ENCODE measurements at places on chromosomes 3 and 15. TPM values are rescaled to one million over a fixed set of nuclear protein-coding genes. Genes with fewer than 3 reads are reported as not detected.

DNA sequence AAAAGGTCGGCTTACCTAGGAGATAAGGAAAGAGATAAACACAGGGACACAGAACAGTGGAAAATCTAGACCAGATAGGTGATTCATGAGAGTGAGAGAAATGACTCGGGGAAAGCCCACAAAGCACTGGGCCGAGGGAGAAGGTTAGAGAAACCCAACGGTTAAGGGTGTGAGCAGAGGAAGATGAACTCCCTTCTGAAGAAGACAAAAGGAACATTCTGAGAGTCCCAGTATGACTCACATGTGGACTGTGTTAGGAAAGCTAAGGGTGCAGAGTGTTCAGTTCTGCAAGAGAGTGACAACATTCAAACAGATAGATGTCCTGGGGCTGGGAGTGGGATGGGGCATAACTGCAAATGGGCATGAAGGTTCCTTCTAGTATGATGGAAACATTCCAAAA lies 83.0 kb downstream of the CNTN3 start:
- no peaks in the 10 kb centered on the region for H3K4me1 ChIP-seq
- no peak overlapping the region for H3K27ac ChIP-seq
- H3K27me3 ChIP-seq, result no peaks in the 10 kb centered on the region
- DNase-seq, result no peak
- H3K4me3 ChIP-seq, result no peak overlapping the region
- no peaks in the 10 kb centered on the region for H3K36me3 ChIP-seq

GRCh38 chr3:32109256-32109655 lies 2.8 kb downstream of the GPD1L start:
- no peak for DNase-seq
- H3K27me3 ChIP-seq, result no peaks in the 10 kb centered on the region
- peaks cover 10% of the 10 kb centered on the region for H3K4me1 ChIP-seq
- no peaks in the 10 kb centered on the region for H3K36me3 ChIP-seq
- no peak overlapping the region for H3K4me3 ChIP-seq

The UCN2 gene
- total RNA-seq, result 10.1 TPM

- H3K36me3 ChIP-seq, result no peaks in the 10 kb centered on the region
- no peak overlapping the region for H3K4me3 ChIP-seq
- no peak for DNase-seq
- no peak overlapping the region for H3K27ac ChIP-seq
Observed at GRCh38 chr3:176951144-176951543, 246.1 kb downstream of the TBL1XR1 start.

The STOML1 gene
- total RNA-seq, result 22.4 TPM

- H3K4me3 ChIP-seq, result no peak overlapping the region
- peaks cover 10% of the 10 kb centered on the region for H3K4me1 ChIP-seq
- no peak overlapping the region for H3K27ac ChIP-seq
- H3K36me3 ChIP-seq, result peaks cover 28% of the 10 kb centered on the region
Observed at GRCh38 chr3:5197470-5198312, 10.2 kb downstream of the EDEM1 start.

The GPR176 gene
- total RNA-seq, result 69.5 TPM

The ASTE1 gene
- total RNA-seq, result 4.9 TPM

DNA sequence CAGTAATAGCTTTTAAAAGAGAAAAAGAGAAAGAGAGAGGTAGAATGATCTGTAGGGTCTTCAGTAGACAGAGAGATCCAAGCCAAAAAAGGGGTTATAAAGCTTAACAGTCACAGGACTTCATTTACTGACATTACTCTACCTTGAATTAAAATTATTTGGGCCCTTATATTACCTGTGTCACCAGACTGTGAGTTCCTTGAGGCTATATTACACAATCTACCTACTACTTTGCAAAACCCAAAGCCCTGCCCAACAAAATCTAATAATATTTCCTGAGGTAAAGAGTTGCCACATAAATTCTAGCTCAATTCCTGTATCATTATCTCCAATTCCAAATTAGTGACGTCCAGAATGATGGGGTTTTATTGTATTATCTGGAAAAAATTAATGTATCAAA lies 1.9 kb downstream of the UBR1 start:
- H3K36me3 ChIP-seq, result peaks cover 36% of the 10 kb centered on the region
- H3K4me3 ChIP-seq, result no peak overlapping the region
- no peaks in the 10 kb centered on the region for H3K27me3 ChIP-seq
- H3K4me1 ChIP-seq, result no peaks in the 10 kb centered on the region
- H3K27ac ChIP-seq, result no peak overlapping the region

DNA sequence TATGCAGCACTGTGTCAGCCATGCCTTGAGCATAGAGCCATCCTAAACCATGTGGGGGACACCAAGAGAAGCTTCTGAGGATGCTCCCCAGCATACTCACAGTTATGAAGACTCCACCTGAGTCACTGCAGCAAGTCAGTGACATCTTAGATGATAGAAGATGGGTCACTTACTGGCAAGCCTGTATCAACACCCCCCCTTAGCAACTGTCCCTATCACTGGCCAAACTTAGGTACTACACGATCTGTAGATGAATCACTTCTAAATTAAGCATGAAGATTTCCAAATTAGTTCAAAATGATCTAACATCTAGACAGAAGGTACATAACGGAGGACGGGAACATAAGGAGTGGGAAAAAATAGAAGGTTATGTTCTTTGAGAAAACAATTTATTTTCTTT lies 13.2 kb upstream of the LMCD1 start:
- H3K27ac ChIP-seq, result no peak overlapping the region
- H3K4me1 ChIP-seq, result peaks cover 48% of the 10 kb centered on the region

DNA sequence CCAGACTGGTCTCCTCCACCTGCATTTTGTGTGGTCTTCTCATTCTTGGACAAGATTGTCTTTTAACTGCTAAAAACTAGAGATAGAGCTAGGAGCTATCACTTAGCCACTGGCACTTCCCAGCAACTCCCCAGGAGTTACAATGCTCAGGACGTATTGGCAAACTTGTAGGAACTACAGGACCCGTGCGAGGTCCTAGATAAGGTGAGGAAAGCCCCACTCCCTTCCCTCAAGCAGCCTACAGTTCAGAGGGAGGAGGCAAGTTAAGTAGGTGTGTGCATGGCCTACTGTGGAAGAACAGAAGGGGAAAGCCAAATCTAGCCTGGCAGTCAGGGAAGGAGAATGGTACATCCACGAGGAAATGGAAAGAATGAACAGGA lies 504.7 kb upstream of the PROK2 start:
- DNase-seq, result no peak
- peaks cover 18% of the 10 kb centered on the region for H3K4me1 ChIP-seq
- H3K4me3 ChIP-seq, result no peak overlapping the region
- no peaks in the 10 kb centered on the region for H3K36me3 ChIP-seq
- no peak overlapping the region for H3K27ac ChIP-seq
- no peaks in the 10 kb centered on the region for H3K27me3 ChIP-seq

The CCDC54 gene
- total RNA-seq, result not detected

- no peak overlapping the region for H3K27ac ChIP-seq
- DNase-seq, result no peak
- H3K4me1 ChIP-seq, result no peaks in the 10 kb centered on the region
Observed at GRCh38 chr3:10706156-10706739, 109.8 kb upstream of the SLC6A11 start.

- peaks cover 45% of the 10 kb centered on the region for H3K4me1 ChIP-seq
- H3K27ac ChIP-seq, result peak overlapping the region; percentile 83
- DNase-seq, result peak; percentile 92
Observed at GRCh38 chr15:48856942-48857341, 21.0 kb upstream of the EID1 start.

DNA sequence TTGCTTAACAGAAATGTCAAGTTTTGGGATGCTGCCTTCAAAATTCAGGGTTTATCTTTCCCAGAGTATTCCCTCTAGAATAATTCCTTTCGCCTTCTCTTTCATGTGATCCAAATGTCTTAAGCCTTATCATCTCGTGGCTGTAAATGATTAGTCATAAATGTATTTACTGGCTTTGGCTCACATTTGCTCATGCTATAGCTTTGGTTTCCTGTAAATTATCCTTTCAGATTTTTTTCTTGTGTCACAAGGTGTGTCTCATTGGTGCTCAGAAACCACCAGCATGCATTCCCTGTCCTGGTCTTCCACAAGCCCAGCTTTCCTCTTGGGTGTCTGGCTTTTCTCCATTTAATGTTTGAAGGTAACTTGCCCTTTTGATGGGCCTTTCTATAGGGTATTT lies 692.7 kb upstream of the ALCAM start:
- H3K4me1 ChIP-seq, result no peaks in the 10 kb centered on the region
- no peaks in the 10 kb centered on the region for H3K36me3 ChIP-seq
- no peak overlapping the region for H3K4me3 ChIP-seq
- DNase-seq, result no peak
- no peaks in the 10 kb centered on the region for H3K27me3 ChIP-seq
- H3K27ac ChIP-seq, result no peak overlapping the region

DNA sequence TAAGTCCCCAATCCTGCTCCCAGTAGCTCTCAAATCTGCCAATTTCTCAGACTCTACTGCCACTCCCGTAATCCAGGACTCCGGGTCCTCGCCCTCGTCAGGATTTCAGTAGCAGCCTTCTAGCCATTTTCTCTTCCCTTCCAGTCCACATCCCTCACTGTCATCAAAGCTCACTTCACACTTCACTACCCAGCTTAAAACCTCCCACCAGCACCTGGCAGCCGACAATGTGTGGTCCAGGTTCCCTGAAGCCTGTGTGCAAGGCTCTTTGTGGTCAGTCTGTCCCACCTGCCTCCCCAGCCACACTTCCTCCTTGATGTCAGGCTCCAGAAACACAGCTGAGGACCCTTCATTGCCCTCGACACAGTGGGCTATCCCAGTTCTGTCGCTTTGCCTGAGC lies 304.5 kb upstream of the ROPN1 start:
- no peak overlapping the region for H3K27ac ChIP-seq
- no peaks in the 10 kb centered on the region for H3K36me3 ChIP-seq
- H3K4me1 ChIP-seq, result peaks cover 15% of the 10 kb centered on the region
- no peak for DNase-seq
- no peaks in the 10 kb centered on the region for H3K27me3 ChIP-seq

DNA sequence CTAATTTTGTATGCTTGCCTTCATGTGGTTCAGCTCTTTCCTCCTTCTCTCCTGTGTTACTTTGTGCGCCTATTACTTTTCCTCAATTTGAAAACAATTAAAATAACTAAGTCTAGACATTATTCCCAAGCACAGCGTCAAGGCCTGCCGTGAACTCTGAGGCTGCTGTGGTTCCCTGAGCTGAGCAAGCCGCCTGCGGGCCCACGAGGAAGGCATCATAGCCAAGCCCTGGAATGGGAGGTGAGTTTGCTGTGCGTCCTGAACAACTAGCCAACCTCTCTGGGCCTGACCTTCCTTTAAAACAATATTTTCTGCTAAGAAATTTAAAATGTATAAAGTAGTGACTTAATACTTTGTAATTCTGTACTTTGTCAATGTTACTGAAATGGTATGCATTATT lies 327.2 kb downstream of the OCA2 start:
- no peaks in the 10 kb centered on the region for H3K4me1 ChIP-seq
- H3K36me3 ChIP-seq, result no peaks in the 10 kb centered on the region
- no peaks in the 10 kb centered on the region for H3K27me3 ChIP-seq
- no peak for DNase-seq
- no peak overlapping the region for H3K27ac ChIP-seq

DNA sequence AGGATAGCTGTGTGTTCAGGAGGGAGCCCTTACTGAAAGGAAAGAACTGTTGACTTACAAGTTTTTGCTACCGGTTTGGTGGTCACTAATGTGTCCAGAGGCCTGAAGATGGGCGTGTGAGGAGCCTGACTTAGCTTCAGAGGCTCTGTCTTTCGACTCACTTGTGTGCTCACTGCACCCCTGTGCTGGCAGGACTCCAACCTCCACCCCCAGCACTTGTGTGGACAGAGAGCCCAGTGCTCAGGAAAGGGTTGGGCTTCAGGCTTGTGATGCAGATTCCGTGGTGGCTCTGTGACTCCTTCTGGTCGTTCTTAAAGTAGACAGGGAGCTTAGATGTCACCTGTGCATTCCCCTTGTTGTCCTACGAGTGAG lies 100.9 kb downstream of the PGPEP1L start:
- H3K27ac ChIP-seq, result peak overlapping the region; percentile 96
- H3K36me3 ChIP-seq, result peaks cover 45% of the 10 kb centered on the region
- no peaks in the 10 kb centered on the region for H3K27me3 ChIP-seq
- H3K4me3 ChIP-seq, result no peak overlapping the region
- peaks cover 67% of the 10 kb centered on the region for H3K4me1 ChIP-seq

DNA sequence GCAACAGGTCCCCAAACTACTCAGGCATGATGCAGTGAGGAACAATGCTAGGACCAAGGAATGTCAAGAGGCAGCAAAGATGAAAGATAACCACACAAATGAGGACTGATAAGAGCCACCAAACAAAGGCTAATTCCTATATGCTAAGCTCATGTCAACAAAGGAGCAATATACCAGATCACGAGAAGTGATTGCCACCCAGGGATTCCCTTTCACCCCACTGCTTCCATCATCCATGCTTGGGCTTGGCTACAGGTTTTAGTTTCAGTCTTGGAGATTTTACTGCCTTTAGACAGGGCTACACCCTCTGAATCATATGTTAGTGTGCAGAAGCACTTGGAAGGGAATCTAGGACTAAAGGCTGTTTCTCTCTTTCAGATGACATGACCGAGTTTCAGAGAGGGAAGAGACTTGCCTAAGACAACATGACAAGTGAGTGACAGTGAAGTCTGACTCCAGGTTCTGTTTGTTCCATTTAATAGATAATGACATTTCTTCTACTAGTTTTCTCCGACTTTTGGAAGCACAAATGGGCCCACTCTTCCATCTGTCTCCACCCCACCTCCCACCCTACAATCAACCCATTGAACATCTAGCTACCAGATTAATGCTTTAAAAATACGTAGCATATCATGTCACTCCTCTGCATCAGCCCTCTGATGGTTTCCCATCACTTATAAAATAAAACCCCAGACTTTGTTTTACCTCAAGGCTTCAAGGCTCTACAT lies 173.5 kb upstream of the LRRN1 start:
- no peaks in the 10 kb centered on the region for H3K36me3 ChIP-seq
- no peak for DNase-seq
- no peaks in the 10 kb centered on the region for H3K27me3 ChIP-seq
- no peak overlapping the region for H3K4me3 ChIP-seq
- no peaks in the 10 kb centered on the region for H3K4me1 ChIP-seq

DNA sequence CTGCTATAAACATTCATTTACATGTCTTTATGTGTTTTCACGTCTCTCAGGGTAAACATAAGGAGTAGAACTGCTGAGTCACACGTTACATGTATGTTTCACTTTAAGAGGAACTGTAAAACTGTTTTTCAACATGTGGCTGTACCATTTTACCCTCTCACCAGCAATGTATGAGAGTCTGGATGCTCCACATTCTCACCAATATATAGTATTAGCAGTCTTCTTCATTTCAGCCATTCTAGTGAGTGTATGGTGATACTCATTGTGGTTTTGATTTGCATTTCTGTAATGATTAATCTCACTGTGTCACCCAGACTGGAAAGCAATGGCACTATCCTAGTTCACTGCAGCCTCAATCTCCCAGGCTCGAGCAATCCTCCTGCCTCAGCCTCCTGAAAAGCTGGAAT lies 37.1 kb downstream of the PHC3 start:
- peaks cover 33% of the 10 kb centered on the region for H3K36me3 ChIP-seq
- H3K27me3 ChIP-seq, result no peaks in the 10 kb centered on the region
- no peak for DNase-seq
- H3K4me1 ChIP-seq, result no peaks in the 10 kb centered on the region
- no peak overlapping the region for H3K4me3 ChIP-seq

GRCh38 chr3:148999806-149000205 lies 8.5 kb downstream of the GYG1 start:
- peaks cover 10% of the 10 kb centered on the region for H3K36me3 ChIP-seq
- DNase-seq, result no peak
- no peak overlapping the region for H3K27ac ChIP-seq
- no peaks in the 10 kb centered on the region for H3K27me3 ChIP-seq
- no peaks in the 10 kb centered on the region for H3K4me1 ChIP-seq
- H3K4me3 ChIP-seq, result no peak overlapping the region

- H3K27ac ChIP-seq, result peak overlapping the region; percentile 59
- no peaks in the 10 kb centered on the region for H3K27me3 ChIP-seq
- peak; percentile 12 for DNase-seq
- H3K4me3 ChIP-seq, result no peak overlapping the region
- peaks cover 83% of the 10 kb centered on the region for H3K36me3 ChIP-seq
Observed at GRCh38 chr15:98943601-98944151, 63.9 kb downstream of the PGPEP1L start.

The CFAP92 gene
- not detected for total RNA-seq

Data from SJSA1 (cell line).